Naive thymus-derived CD8-positive, alpha-beta T cell (primary cell): ENCODE measurements at places on chromosomes 6 and 20.

DNA sequence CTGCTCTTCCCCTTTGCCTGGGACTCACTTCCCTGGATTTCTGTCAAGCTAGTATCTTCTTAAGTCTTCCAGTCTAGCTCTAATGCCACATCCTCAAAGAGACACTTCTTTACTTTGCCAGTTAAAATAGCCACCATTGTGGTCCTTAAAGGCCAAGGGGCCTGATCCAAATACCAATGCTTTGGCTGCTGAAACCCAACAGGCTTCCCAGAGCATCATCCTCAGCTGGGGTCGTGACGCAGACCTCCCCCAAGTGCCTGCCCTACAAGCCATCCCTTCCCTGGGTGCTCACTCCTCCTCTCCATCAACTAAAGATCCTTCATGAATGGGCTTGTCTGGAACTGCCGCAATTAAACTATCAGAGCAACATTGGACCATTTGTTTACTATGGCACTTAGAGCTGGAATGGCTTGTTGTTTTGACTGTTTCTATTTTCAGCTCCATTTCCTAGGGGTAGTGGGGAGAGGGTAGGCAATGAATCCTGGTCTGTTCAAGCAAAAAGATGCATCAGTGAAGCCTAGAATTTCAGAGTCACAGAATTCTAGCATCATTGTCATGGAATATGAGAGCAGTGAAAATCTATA, 79.6 kb upstream of the SIRPA start:
- DNase-seq = no peak

DNA sequence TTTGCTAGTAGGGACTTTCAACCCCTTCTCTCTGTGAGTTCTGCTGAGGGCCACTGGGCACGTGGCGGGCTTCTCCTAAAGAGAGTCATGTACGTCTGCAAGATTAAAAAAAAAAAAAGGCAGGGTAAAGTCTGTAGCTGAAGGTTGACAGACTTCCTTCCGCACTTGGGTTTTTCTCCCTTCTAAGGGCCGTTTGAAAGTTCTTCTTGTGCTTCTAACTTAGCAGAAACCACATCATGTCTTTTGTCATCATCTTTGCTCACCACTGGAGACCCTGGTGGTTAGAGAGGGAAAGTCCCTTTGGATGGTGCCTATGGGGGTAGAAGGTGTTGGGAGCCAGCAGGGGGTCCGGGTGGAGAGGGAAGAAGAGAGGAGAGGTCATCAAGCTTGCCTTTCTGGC, 31.4 kb downstream of the PRDM1 start:
- peak; percentile 88 for DNase-seq

GRCh38 chr6:138959521-138959920, 28.5 kb downstream of the REPS1 start:
- DNase-seq = no peak

DNA sequence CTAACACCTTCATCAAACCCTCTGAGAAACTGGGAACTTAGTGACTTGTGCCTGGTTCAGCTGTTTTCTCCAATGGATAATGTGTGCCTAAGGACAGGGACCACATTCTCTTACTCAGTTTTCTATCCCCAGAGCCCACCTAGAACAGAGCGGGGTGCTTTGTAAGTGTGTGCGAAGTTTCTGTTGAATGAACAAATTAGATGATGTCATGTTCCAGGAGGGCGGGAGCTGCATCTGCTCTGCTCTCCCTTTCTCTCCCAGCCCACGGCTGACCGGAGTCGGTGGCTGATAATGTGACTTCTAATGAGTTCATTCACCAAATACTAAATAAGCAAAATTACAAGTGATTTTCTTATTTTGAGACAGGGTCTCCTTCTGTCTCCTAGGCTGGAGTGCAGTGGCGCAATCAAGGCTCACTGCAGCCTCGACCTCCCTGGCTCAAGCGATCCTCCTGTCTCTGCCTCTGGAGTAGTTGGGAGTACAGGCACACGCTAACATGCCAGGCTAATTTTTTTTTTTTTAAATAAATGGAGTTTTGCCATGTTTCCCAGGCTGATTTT, 60.7 kb upstream of the FNDC1 start:
- DNase-seq = no peak

- no peak for DNase-seq
These were observed 82.2 kb upstream of the NAA20 start for GRCh38 chr20:19934792-19935491.

DNA sequence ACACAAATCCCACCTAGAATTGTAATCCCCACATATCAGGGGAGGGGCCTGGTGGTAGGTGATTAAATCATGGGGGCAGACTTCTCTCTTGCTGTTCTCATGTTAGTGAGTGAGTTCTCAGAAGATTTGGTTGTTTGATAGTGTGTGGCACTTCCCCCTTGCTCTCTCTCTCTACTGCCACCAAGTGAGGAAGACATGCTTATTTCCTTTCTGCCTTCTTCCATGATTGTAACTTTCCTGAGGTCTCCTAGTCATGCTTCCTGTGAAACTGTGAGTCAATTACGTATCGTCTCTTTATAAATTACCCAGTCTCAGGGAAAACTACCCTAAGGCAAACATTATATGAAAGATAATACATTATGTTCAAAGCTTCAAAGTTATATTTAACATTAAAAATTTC, 1297.5 kb upstream of the CITED2 start:
- no peak for DNase-seq

DNA sequence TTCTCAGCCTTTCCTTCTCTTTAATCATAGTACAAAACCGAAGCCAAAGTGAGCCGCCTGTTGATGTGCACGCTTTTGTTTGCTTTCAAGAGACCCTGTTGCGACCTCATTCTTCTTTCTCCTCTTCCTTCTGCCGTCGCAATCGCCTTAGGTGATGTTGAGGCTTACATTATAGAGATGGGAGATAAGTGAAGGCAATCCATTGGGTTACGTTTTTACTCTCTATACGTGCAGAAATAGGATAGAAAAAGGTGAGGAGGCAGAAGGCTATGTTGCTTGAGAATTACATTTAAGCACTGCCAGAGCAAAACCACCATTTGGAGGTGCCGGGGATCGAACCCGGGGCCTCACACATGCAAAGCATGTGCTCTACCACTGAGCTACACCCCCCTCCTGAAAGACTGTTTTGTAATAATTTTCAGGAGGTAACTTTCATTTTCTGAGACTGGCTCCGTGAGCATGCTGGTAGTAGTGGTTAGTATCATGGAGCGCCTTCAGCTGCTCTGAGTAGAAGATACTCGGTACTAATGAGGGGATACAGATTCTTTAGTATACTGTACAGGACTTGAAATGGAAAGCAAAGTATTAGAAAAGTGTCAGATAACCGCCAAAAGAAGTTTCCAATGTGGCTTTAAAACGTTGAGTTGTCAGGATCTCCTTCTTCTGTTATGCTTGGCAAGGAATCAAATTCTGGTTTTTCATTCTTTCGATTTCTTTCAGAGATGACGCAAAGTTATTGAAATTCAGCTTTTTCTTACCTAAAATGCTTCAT, 165.6 kb downstream of the TRIM27 start:
- DNase-seq = no peak

DNA sequence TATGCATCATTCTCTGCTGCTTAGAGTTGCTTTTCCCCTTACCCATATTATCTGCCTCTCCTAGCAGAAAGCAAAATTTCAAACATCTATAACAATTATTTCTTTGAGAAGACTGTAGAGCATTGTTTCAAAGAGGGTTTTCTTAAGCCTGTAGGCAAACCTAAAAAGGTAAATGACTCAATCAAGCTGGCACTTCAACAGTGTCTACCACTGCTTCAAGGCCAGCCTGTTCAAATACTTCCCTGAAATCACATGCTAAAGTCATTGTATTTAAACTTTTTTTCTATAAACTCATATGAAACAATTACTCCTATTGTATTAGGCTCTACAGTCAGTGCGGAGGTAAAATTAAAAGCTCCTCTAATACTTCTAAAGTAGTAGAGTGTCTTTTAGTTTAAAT, 87.1 kb downstream of the OGFRL1 start:
- no peak for DNase-seq

DNA sequence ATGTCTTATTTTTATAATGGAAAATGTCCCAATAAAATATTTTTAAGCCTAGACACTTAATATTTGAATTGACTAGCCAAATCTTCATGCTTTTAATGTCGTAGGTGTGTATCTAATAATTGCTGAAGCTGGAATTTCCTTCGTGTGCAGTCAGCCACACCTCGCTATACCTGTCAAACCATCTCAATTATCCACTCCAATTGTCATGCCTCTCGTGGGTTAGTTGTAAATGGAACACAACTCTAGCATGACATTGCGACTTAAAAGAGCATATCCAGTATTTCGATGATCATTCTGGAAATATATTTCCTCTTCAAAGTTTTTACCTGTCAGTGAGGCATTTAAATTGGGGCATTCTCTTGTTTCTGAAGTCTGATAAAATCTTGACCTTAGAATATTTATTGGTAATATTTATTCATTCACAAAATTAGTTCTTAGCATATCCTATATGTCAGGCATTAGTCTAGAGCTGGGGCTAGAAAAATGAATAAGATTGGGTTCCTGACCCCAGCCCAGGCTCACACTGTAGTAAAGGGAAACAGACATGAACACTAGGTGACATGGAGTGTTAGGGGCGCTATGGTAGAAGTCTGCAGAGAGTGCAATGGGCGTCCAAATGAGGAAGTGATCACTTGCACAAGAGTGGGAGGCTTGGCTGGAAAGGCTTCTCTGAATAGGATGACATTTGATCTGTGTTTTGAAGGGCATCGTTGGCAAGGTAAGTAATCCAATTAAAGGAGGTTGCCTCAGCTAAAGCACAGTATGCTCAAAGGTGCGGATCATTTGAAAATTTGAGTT, 11.0 kb upstream of the CFAP206 start:
- DNase-seq = no peak

- DNase-seq = peak; percentile 26
These were observed 671 bp downstream of the E2F1 start for GRCh38 chr20:33685328-33686099.

DNA sequence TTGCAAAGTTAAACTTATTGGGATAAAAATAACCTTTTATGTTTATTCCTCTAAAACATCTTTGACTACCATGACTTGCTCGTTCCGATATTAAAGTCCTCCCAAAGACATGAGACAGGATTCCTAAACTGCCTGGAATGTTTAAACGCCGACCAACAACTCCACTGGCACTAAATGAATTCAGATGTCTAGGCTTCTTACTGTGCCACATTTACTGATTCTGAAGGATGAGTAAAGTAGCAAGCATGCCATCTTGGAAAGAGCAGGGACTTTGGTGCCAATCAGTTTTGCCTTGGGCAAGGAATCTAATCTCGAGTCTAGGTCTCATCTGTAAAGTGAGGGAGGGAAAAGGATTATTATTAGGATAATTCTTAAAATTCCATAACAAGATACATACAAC, 25.3 kb downstream of the MBOAT1 start:
- no peak for DNase-seq

GRCh38 chr6:87815449-87815848, 113.4 kb upstream of the AKIRIN2 start:
- no peak for DNase-seq

DNA sequence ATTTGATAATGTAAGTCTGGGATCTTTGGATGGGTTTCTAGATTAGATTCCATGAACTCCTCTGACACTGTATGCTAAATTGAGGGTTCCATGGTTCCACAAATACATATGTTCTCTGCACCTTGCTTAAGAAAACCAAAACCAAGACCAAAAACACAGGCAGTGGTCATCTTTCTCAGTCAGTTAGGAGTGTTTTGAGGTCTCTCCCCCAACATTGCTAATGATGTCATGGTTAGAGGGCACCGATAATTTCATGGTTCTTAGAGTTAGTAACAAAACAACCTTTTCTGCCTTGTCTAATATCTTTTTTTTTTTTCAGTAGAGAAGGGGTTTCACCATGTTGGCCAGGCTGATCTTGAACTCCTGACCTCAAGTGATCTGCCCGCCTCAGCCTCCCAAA, 44.5 kb downstream of the ARID1B start:
- no peak for DNase-seq

DNA sequence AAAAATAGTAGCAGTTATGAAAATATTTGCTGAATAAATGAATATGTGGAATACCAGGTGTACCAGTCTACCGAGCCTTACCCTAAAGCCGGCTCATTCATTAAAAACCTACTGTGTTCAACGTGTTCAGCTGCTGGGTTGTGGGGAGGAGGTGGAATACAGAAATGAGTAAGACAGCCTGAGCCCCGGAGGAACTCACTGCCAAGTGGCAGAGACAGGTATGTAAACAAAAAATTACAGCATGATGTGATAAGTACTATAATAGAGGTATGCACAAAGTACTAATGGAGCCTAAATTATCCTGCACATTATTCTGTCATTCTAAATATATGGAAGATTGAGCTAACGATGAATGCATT, 6.8 kb upstream of the ADTRP start:
- DNase-seq = no peak

DNA sequence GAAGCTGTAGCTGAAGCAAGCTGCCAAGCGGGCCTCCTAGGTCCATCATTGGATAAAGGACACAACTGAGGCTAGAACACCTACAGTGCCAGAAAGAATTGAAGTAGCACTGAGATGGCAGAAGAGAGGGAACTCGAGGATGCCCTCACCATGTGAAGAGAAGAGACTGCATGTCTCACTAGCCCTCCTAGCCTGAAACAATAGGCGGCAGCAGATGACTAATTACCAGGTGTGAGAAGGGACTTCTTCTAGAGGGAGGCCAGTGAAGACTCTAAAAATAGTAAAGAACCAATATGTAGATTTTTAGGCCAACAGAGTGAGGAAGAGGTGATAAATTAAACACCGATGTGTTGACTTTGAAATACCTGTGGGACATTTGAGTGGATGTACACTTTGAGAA, 50.3 kb downstream of the LGSN start:
- no peak for DNase-seq

GRCh38 chr20:17845701-17846475, 122.7 kb downstream of the SNX5 start:
- no peak for DNase-seq

- no peak for DNase-seq
These were observed at the start of gene GABRR1 for GRCh38 chr6:89217299-89217910. Gene GABRR1 (minus strand): TSS chr6:89217358. CDS start chr6:89217322, 36 bp downstream.

GRCh38 chr20:34251619-34252018, 10.4 kb downstream of the ASIP start:
- no peak for DNase-seq

- DNase-seq = peak; percentile 29
These were observed 111.9 kb upstream of the GGTLC1 start for GRCh38 chr20:24100370-24101011.

GRCh38 chr6:7621761-7622160, 31.8 kb downstream of the SNRNP48 start:
- DNase-seq = no peak

DNA sequence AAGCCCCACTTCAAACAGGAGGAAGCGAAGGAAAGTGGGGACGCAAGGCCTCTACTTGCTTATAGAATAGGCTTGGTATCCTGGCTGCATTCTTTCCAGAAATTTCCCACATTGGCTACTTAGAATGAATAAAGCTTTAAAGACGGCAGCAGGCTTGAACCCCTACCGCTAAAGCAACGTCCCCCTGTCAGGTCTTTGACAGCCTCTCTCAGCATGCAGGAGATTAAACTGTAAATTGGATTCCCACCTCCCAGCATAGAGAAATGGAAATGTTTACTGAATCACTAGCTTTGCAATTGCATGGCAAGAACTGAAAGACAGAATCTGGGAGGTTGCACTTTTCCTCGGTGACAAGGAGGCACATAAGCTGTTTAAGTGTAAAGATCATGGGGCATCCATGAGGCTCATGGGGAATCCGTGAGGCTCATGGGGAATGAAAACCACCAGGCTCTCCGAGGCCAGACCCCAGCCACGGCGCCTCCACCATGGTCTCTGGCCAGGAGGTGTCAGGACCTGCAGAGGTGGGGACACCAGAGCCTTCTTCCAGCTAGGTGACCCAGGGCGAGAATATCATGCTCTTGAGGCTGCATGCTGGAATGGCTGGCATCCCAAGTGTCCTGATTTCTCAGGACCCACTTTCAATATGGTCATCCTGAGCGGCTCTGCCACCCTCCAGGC, 10.3 kb downstream of the LEMD2 start:
- no peak for DNase-seq

- DNase-seq = no peak
These were observed 3.0 kb upstream of the ARID1B start for GRCh38 chr6:156773935-156774852.
